ENCODE measurements at places on chromosomes 3 and 15.

GRCh38 chr15:56019060-56019793, 25.8 kb upstream of the NEDD4 start:
- DNase-seq = no peak

DNA sequence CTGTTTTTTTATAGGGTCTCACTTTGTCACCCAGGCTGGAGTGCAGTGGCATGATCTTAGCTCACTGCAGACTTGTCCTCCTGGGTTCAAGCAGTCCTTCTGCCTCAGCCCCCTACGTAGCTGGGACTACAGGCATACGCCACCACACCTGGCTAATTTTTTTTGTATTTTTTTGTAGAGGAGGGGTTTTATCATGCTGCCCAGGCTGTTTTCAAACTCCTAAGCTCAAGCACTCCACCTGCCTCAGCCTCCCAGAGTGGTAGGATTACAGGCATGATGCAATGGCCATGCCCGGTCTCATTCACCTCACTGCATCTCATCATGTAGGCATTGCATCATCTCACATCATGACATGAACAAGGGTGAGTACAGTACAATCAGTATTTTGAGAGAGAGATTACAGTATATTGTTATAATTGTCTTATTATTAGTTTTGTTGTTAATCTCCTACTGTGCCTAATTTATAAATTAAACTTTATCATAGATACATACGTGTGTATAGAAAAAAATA, 74.3 kb upstream of the EOMES start:
- DNase-seq = no peak

DNA sequence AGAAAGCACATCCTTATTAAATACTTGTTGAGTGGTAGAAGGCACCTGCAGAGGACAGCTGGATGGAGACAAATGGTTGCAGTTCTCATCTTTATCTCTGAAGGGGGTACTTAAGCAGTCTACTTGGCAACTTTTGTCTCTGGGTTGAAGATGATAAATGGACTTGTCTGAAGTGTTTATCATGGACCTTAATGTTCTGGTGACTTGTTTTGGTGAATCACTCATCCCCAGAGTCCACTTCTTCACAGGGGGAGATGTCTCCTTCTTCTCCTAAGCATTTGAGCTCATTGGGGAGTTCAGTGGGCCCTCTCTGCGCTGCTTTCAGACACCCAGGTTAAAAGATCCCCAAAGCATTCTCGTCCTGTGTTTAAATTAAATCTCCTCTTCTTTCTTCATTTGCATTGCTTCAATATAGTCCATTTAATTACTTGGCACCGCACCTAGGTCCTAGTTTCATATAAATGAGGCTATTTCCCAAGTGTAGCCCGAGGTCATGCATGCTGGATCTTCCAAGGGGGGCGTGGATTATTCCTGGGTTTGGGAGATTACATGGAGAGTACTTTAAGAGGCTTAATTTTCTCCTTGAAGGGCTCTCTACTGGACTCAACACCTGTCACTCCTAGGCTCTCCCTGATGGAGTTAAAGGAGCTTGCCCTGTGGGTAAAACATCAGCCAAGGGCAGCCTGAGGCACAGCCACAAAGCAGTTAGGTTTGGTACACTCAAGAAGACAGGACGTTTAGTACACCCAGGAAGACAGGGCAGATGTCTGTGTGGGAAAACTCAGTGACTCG, 239.3 kb upstream of the C2CD4B start:
- DNase-seq = no peak

- DNase-seq = no peak
These were observed 27.3 kb downstream of the CYP11A1 start for GRCh38 chr15:74340150-74340549.

GRCh38 chr15:37765786-37766185, 168.7 kb upstream of the TMCO5A start:
- no peak for DNase-seq

- DNase-seq = no peak
These were observed 4.0 kb downstream of the CYP8B1 start for GRCh38 chr3:42871592-42872196.

DNA sequence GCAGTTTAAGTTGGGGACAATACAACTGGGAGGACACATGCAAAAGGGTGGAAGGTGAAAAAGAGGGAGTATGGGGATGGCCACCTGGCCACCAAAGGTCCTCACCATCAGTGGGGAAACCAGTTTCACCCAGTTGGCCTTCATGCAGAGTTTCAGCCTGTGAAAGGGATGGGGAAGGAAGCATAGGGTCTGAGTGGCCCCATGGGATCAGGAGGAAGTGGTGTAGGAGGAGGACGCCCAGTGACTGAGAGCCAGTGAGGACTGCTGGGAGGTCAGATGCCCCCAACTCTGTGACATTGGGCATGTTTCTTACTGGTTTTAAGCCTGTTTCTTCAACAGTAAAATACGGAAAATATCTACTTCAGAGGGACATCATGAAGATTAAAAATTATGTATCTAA, 16.3 kb downstream of the BCL2A1 start:
- no peak for DNase-seq

DNA sequence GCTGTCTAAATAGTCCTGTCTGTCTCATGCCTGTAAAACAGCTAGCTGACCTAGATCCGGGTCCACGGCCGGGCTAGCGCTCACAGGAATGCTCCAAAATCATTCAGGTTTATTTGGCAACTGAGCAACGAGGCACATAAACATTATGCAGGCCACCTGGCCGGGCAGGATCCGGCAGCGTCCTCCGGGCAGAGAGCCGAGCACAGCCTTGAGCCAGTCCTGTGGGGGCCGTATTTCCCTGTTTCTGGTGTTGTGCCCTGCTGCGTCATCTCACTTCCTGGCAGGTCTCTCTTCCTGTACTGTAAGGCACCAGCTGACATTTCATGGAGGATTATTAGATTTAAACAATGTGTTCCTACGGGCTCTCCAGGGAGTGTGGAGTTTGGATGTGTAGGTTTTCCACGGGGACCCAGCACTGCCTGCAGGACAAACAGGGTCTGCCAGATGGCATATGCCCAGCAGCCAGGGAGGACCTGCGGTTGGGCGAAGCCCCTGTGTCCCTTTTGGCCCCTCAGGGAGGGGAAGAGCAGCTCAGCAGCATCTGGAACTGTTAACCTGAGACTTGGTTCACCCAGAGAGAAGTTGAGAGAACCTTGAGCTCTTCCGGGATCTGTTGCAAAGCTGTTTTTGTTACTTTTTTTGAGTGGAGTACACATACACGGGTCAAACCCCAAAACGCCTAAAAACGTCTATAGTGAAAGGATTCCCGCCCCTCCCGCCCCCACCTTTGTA, 16.6 kb upstream of the LRRK1 start:
- no peak for DNase-seq

- DNase-seq = no peak
These were observed 367.3 kb downstream of the OCA2 start for GRCh38 chr15:27731776-27732175.

DNA sequence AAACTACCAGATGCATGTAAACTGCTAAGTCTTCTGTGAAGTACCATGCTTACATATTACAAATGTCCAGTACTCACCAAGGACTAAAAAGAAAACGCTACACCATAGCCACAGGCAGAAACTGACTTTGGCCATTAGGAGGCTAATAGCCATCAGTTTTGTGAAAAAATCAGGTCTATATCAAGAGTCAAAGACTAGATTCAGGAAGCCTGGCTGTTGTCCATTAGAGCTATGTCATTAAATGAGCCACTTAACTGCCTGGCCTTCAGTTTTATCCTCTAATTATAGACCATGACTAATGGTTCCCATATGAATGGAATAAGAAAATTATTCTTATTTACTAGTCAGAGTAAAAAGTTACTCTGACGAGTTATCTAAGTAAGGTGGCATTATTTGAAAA, 144.1 kb downstream of the VPS13C start:
- DNase-seq = no peak
